ENCODE measurements at places on chromosomes 2 and 18.

GRCh38 chr18:67456711-67457110 lies 59.8 kb downstream of the DSEL start:
- DNase-seq = no peak

DNA sequence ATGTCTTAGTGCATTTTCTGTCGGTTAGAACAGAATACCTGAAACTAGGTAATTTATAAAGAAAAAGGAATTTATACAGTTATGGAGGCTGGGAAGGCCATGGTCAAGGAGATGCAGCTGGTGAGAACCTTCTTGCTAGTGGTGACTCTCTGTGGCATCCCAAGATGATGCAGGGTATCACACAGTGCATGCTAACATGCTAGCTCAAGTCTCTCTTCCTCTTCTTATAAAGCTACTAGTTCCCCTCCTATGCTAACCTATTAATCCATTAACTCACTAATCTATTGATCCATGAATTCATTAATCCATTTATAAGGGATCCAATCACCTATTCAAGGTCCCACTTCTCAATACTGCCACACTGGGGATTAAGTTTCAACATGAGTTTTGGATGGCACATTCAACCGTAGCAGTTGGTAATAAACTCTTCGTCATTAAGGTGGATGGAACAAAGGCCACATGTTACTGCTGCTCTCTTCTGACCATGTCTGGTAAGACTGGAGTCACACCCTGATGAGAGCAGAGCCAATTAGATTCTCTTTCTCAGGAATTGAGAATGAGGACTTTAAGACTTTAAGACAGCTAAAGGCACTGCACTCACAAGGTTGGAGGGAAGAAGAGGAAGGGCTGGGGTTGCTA lies 211.6 kb upstream of the SMAD7 start:
- DNase-seq = no peak

- DNase-seq = peak; percentile 23
Measured at GRCh38 chr18:35581898-35582641, 530 bp downstream of the GALNT1 start.

DNA sequence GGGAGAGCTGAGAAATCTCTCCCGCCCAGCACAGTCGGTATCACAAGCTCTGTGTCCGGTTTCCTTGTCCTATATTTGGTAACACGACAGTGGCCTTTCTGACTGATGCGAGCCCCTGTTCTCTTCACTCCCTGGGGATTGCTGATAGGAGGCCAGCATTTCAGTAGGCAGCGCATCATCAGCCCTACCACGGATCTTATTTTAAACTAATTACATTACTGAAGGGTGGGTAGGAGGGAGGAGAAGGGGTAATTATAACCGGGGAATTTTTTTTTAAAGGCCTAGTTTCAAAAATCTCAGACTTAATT lies 125.6 kb upstream of the LGALSL start:
- DNase-seq = peak; percentile 47

- DNase-seq = no peak
Measured at GRCh38 chr2:25806941-25807340, 71.3 kb downstream of the ASXL2 start.

DNA sequence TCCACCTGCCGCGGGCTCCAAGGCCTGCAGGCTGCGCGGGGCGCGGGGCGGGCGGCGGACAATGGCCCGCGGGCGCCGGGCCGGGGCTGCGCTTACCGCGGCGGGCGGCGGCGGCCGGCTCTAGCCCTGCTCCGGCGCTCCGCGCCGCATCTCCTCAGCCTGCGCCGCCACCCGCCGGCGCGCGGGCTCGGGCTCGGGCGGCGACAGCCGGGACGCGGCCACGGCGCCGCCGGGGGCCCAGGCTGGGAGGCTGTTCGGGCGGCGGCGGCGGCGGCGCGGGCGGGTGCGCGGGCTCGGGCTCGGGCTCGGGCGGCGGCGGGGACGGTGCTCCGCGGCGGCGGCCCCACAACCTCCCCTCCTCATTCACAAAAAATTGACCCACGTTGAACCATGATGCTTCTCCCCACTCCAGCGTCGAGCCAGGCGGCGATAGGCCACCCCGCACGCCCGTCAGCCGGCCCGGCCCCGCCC lies at the start of gene HDAC4:
HDAC4 (minus strand) TSS at position 425 of the 471 bp plus-strand sequence. CDS start 48,321 bp downstream, outside the sequence.
- DNase-seq = no peak

DNA sequence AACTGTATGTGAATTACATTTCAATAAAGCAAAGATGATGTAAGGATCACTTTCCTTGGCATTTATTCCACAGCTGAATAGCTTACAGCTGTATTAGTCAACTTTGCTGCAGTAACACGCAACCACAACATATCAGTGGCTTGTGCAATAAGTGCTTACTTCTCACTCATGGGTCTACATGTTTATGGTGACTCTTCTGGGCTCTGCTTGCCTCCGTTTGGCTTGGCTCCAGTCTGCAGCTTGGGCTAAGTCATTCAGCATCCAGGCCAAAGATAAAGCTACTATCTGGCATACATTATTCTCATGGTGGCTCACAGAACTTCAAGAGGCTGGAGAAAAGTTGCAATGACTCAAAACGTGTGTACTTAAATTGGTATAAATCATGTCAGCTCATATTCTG lies 355.0 kb downstream of the RNF144A start:
- DNase-seq = no peak

- no peak for DNase-seq
Measured at GRCh38 chr18:6221602-6222014, 193.1 kb downstream of the L3MBTL4 start.

- DNase-seq = no peak
Measured at GRCh38 chr2:231371430-231372054, 24.0 kb upstream of the B3GNT7 start.

DNA sequence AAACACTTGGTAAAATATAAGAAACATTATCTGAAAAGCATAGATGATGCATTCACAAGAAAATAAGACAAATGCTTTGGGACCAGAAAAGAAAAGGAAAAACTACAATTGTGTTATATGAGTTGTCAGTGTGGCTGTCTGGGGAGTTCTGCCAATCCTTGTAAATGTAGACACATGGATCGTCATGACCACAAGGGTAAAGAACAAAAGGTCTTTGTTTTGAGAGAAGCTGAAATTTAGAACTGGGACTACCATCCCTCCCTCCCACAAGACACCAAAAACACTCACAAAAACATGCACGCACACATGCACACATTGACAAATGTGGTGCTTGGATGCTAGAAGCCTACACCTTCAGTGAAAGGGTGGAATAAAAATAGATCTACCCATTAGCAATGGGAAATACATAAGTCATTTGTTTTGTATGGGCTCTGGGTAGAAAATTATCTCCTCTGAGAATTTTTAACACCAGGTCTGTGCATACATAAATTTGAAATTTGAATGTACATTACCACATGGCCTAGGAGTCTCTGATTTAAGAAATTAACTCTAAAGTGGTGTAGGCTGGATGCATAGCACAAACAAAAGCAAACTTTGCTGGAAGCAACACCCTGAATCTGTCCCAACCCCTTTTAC lies 266.2 kb upstream of the SLC39A10 start:
- no peak for DNase-seq

- DNase-seq = no peak
Measured at GRCh38 chr2:27351802-27352598, 4.6 kb downstream of the GTF3C2 start.

DNA sequence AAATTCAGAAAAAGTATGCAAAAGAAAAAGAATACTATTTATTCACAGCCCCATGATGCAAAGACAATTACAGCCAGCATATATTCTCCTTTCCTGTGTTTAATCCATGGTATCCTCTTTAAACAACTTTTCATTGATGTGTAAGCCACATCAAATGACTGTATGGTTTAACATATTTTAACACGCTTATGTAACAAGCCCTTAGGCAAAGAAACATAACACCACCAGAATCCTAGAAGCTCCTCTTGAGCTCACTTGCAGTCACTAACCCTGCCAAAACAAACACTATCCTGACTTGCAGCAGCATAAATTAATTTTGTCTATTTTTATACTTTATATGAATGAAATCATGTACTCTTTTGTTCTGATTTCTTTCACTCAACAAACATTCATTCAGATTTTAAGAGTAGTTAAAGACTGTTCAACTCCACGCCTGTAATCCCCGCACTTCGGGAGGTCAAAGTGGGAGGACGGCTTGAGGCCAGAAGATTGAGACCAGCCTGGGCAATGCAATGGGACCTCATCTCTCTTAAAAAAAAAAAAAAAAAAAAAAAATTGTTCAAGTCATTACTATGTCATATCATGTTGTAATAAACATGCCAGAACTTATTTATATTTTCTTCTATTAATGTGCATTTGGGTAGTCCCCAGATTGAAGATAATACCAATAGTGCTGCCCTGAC lies 226.3 kb downstream of the NBAS start:
- no peak for DNase-seq

GRCh38 chr2:1775511-1776035 lies 31.3 kb upstream of the PXDN start:
- DNase-seq = no peak

GRCh38 chr18:59576541-59577385 lies 120.5 kb downstream of the CCBE1 start:
- no peak for DNase-seq

- DNase-seq = no peak
Measured at GRCh38 chr18:4908328-4908727, 288.7 kb downstream of the AKAIN1 start.

DNA sequence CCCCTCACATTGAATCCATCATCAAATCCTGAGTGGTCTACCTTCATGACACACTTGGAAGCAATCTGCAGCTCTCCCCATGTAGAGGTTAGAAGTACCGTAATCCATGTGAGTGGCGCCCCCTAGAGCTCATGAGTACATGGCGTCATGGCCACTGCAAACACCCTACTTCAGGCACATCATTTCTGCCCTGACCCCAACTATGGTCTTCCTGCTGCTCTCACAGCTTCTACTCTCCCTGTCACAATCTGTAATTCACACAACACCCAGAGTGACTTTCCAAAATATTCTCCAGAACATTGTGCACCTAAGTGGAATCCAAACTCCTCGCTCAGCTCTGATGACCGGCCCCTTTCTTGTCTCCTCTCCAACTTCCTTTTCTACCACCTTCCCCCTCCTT lies 141.9 kb downstream of the ANKRD44 start:
- DNase-seq = no peak

- DNase-seq = no peak
Measured at GRCh38 chr2:204343685-204344084, 201.6 kb upstream of the PARD3B start.

DNA sequence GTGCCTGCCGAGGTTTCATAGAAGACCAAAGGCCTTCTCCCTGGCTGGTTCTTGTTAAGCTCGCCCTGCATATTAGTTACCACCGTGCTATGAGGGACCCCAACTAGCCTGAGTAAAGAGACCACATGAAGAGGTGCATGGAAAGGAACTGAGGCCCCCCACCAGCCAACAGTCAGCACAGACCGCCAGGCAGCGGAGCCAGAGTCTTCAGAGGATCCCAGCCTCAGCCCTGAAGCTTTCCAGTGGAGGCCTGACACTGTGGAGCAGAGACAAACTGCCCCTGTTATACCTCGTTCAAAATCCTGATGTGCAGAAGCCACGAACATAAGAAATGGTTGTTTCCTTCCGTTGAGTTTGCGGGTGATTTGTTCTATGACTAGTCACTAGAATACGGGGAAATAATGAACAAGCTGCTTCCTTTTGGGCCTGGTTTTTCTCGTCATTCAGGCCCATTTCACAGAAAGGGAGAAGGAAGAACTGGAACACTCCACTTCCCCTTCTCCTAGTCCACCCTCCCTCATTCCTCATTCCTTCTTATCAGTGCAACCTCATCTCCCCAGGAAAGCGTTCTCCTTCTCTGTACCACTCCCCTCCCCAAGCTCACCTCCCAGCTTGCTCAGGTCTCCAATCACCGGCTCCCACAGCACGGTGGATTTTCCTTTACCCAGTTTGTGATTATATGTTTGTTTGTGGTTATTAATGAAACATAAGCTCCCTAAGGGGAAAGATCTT lies 3.0 kb upstream of the GLI2 start:
- DNase-seq = no peak

- no peak for DNase-seq
Measured at GRCh38 chr2:89837962-89838625, 1146.6 kb downstream of the RPIA start.

GRCh38 chr2:197964720-197965119 lies 160.3 kb downstream of the PLCL1 start:
- no peak for DNase-seq
